ENCODE measurements at places on chromosomes 1 and 21.

DNA sequence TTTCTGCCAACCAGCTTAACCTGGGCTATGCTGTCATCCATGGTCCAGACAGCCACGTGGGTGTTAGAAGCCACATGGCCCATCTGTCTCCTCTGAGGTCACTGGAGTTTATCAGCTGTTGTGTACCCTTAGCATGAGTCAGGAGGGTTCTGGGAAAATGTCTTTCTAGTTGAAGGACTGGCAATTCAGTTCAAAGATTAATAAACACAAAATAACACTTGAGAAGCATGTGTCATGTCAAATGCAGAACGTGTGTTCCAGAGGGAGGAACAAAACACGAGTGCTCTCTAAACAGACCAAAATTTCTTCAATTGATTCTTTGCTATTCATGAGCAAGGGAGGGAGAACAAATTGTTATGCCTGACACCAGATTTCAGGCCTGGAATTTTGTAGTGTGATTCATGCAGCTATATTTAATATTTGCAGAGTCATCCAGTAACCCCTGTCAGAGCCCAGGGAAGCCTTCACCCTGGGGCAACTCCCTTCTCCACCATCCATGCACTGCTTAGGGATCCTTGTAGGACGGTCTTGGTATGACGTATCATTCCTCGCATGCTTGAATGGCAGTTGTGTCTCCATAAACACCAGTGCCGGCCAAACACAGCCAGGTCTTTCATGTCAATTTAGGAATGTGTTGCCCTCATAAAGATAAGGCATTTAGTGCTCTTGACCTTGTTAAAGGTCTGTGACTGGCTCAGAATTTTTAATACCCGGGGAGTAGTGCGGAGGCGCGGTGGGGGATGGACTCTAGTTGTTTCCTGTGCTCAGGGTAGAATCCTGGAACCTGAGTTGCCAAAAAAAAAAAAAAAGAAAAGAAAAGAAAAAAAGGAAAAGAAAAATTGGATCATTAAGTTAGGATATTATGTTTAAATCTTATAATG lies 27.7 kb upstream of the DYRK1A start:
- DNase-seq, result no peak

DNA sequence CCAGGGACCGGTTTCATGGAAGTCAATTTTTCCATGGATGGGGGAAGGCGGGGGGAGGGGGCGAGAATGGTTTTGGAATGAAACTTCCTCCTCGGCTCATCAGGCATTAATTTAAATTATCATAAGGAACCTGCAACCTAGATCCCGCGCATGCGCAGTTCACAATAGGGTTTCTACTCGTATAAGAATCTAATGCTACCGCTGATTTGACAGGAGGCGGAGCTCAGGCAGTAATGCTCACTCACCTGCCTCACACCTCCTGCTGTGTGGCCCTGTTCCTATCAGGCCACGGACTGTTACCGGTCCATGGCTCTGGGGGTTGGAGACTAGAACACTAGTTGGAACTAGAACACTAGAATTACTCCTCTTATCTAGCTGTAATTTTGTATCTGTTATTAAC lies 38.0 kb downstream of the PRRX1 start:
- DNase-seq, result no peak

- no peak for DNase-seq
Observed at GRCh38 chr1:159902541-159902940, 2.6 kb upstream of the CFAP45 start.

GRCh38 chr1:3908886-3909517 lies 8.9 kb upstream of the C1orf174 start:
- DNase-seq, result no peak

DNA sequence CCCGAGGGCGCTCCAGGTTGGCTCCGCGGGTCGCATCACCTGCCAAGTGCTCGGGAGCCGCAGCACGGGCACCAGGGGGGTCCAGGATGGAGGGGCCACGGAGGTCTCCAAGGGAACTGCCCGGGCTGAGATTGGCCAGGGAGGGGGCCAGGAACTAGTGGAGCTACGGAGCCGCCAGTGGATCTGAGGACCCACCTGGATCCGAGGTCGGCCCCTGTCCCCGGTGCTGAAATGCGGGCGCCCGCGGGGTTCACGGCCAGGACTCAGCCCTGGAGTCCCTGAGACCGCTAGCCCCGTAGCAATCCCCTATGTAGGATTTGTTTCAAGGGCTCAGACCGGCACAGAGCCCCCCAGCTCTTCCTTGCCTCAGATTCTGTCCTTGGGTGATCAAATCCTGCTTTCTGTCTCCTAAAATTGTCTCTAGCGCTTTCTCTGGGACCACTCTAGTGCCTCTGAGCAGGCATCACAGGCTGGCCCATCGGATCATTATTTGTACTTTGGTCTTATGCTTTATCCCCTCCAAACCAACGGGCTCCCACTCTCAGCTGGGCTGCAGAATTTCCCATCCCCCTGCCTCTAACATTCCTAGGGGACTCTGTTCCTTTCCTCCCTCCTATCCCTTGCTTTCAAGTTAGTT lies 27.3 kb downstream of the KIAA2013 start:
- DNase-seq, result no peak

DNA sequence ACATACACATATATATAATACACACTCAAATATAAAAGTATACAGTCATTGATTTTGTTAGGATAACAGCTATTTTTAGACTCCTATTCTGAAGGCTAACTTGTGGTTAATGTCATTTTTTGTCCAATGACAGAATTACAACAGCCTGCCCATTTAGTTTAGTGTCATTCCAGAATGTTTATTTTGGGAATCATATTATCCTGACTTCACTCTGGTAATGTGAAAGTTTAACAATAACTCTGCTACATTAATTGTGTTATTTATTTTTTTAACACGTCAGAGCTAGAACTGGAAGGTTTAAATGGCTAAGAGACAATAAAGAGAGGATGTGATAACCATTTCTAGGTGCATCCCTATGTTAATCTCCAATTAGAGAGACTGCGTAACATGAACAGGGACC lies 648.1 kb downstream of the USP25 start:
- DNase-seq, result no peak

- DNase-seq, result no peak
Observed at GRCh38 chr1:109969907-109970306, 14.7 kb upstream of the AHCYL1 start.

- peak; percentile 54 for DNase-seq
Observed at GRCh38 chr1:109091078-109091838, 694 bp downstream of the TMEM167B start.

DNA sequence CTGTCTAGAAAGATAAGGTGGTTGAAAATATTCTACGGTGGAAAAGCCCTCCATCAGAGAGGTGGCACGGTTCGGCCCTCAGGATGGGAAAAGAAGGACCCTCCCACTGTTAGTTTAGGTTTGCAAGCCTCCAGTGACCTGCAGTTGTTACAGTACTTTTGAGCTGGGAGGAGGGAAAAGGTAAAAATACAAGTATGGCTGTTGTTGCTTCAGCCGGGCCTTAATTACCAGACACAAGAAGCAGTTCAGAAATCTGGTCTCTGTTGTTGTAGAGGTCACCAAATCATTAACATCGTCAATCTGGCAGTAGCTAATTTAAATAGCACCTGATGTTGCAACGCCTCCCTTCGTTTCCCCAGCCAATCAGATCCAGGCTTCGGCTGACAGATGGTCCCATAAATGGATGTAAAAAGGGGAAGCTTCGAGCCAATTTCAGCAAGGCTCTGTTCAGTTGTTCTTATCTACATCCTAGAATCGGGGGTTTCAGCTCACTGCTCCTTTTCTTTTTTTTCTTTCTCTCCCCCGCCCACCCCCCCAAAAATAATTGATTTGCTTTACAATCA lies at the start of gene ELAVL4:
Gene ELAVL4, plus strand, starts transcription at position 424 of the 563 bp plus-strand sequence. CDS start 270 bp downstream, outside the sequence.
- peak; percentile 5 for DNase-seq

All from HL-60 (cell line).